ENCODE measurements at places on chromosomes 6 and 20.
A peak's percentile ranks its signal among the peaks of the same experiment; 100 is the strongest.

- DNase-seq = peak; percentile 63
These were observed 7.2 kb downstream of the HLA-G start for GRCh38 chr6:29834564-29835436.

DNA sequence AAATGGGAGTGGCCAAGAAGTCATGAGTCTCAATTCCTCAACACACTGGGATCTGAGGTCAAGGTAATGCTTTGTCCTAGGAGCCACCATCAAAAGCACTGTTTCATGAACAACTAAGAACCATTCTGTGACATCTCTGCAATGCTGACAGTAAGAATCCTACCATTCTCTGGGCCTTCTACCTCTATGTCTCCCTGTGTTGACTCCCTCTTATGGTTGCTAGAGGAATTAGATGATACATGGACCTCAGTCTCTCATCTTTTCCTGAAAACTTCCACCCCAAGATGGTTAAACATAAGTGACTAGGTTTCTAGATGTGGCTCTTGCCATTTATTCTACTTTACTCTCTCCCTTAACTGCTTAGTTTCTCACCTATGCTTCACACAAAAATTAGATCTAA lies 9.1 kb downstream of the MTRF1L start:
- no peak for DNase-seq

DNA sequence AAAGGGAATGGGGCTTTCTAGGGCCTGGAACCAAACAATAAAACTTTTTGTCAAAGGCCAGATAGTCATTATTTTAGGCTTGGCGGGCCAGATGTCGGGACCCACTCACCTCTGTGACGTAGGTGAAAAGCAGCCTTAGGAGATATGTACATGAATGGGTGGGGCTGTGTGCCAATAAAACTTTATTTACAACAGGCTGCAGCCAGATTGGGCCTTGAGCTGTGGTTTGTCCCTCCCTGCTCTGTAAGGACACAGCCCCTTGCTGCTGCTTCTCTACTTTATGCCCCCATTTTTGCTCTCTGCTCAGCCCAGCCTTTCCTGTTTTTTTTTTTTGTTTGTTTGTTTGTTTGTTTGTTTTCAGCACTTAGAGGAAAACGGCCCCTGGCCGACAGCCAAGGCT lies 32.7 kb downstream of the CDH4 start:
- no peak for DNase-seq

- DNase-seq = no peak
These were observed 40.9 kb downstream of the SLC24A3 start for GRCh38 chr20:19253316-19253715.

DNA sequence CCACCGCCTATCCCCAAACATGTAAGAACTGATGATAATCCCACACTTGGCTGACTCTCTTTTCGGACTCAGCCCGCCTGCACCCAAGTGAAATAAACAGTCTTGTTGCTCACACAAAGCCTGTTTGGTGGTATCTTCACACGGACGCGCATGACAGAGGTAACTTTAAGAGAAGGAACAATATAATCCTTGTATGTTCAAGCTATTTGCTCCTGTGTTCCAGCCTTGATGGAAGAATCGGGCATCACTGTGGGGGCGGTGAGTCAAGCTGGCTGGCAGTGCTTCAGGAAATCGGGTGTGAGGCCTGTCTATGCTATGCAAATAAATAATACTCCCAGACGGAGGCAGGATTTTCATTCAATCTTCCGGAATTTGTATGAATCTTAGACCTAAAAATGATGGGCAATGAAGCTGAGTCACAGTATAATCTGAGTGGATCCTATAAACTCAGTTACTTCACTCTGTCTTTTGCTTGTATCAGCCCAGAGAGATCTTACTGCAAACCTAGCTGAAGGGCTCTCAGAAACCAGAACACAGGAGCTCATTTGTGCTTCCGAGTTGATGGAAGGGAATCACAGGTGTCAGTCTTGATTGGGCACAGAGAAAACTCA lies 45.2 kb upstream of the NT5E start:
- no peak for DNase-seq

- DNase-seq = no peak
These were observed 1.2 kb downstream of the RNF217 start for GRCh38 chr6:124963416-124963785.

DNA sequence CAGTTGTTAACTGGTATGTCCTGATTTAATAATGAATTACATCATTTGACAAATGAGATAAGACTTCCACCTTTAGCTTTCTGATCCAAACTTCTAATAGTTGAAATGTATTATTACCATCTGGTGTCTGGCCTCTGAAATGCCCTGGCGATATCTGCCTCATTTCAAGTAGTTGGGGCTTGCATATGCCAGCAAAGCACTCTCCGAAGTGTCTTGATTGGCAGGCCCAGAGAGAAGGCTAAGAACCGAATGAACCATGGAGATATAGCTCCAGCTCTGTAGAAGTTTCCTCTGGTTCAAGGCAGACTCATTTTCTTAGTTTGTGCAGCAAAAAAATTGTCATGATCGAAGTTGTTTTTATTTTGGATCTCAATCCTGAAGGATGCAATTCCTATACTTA lies 13.4 kb upstream of the HIVEP2 start:
- no peak for DNase-seq

GRCh38 chr6:87623248-87623647 lies 33.3 kb downstream of the ORC3 start:
- no peak for DNase-seq

GRCh38 chr20:58154113-58154512 lies 74.3 kb downstream of the ANKRD60 start:
- DNase-seq = no peak

GRCh38 chr6:40550202-40551101 lies 36.7 kb downstream of the LRFN2 start:
- DNase-seq = peak; percentile 36

- DNase-seq = no peak
These were observed 42.8 kb downstream of the SH3BGRL2 start for GRCh38 chr6:79673947-79674346.

- DNase-seq = no peak
These were observed 27.4 kb downstream of the MRS2 start for GRCh38 chr6:24430086-24430485.

DNA sequence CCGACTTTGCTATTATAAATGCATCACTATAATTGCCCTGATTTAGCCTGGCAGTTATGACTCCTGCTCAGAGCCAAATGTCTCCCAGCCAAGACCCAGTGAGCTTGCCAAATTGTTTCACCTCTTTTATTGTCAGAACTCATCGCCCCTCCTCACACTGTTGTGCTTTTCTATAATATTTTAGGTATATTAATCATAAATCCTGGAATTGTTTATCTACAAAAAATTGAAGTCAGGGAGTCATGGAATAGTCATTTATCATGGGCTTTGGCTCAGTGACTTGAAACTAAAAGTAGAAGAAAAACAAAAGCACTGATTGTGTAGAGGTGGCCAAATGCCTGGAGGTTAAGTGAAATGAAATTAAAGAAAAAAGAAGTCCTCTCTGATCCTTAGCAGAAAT lies 85.6 kb downstream of the PFDN4 start:
- no peak for DNase-seq

DNA sequence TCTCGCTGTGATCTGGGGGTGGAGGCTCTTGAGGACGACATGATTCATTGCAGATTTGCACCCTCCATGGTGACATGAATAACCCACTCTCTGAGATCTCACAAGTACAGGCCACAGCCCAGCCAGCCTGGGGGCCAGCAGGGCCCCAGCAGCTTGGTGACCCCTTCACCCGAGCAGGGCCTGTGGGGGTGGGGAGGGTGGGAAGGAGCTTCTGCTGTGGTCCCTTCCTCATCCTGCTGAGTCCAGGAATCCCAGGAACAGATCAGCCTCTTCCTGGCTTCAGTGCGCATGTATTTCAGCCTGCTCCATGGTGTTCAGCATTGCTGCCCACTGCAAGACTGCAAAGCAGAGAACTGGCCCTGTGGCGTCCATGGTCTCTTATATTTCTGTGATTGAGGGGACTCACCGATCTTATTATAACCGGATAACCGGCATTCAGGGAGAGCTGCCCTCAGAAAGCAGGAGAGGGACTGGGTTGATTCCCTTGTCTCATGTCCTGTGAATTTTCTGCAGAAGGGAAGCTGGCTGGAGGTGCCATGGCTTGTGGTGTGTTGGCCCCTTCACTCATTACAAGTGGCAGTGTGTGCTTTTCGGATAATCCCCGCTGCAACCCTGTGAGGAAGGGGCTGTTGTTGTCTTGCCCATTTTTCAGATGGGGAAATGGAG lies 118.8 kb upstream of the FRMD1 start:
- no peak for DNase-seq

- no peak for DNase-seq
These were observed 729.2 kb upstream of the MARCKS start for GRCh38 chr6:113127786-113128419.

DNA sequence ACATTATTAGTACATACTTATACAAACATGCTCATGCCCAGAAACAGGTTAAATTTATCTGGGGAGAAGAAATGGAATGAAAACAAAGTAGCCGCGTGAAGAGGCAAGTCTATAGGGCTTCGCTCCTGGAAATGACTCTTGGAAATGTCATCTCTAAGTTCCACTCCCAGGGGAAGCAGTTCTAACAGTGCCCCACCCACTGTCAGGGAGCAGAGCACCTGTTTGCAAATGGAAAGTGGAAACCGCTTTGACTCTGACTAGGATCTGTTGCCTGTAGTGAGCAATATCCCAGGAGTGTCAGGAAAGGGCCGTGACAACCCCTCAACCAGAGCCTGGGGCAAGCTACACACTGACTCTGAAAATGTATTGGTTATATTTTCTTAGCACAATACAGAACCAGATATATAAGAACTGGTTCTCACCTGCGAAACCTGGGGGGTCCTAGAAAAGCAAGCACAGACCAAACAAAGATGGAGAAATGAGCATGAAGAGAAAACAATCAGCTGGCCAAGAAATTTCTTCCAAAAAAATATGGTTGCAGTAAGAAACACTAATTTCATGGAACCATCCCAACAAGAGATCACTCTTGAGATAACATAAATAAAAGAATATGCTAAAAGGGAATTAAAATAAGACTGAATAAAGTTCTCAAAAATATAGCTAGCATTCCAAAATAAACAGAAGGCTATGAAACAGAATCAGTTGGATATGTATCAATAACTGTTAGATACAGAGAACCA lies 47.5 kb upstream of the CRISP1 start:
- no peak for DNase-seq

DNA sequence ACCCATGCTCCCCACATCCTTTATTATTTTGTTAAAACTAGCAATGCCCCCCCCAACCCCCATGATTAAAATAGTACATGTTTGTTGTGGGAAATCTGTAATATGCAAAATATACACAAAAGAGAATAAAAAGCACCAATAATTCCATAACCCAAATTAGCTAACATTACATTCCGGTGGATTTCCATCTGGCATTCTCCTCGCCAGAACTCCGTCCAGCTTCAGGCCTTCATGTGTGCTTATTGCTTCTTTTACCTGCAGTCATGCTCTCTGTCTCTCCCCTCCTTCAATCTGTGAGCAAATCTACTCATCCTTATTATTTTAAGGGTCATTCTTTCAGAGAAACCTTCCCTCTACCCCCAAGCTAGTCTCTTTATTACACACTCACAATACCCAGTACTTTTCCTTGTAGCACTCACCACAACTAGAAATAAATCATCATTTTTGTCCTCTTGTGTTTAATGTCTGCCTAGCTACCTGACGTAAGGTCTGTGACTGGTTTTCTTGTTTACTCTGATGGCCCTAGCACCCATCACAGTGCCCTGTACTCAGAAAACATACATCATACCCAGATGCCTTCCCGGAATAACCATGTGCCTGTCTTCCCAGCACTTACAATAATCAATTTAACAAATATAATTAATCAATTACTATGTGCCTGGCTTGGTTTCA lies 25.6 kb upstream of the IER3 start:
- DNase-seq = no peak

DNA sequence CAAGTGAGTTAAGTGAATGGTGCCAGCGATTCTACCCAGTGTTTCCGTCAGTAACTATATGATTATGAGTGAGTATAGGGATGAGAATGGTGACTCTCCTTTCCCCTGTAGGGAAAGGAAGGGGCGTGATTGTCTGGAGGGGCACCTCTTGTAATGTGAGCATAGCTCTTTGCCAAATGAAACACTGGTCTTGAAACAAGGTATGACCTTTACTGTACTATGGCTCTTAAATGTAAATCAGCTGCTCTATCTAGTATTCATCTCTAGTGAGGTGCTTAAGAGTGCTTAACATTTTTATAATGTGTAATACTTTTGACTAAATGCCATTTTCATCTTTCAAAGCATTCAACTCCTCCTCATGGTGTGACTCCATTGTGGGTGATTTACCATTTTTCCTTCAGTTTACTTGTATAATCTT lies 11.0 kb downstream of the PANK2 start:
- no peak for DNase-seq

DNA sequence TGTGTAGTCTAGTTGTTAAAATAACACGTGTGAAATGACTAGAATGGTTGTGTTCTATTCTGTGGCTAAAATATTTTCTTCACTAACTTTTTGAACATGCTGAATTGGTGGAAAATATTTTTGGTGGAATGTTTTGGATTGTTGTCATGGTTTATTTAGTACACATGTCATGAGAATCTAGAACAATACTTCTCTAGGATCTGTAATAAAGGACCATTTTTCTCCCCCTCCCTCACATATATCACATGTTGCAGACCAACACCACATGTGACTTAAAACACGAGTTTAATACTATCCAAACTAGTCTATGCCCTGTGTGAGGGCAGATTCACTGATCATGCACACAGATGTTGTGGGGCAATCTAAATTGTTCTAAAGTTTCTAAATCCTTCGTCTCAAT lies 29.2 kb downstream of the FIG4 start:
- no peak for DNase-seq

- no peak for DNase-seq
These were observed 197.8 kb downstream of the HAO1 start for GRCh38 chr20:7742479-7742878.

GRCh38 chr6:155432293-155432692 lies 23.3 kb downstream of the NOX3 start:
- DNase-seq = no peak

GRCh38 chr6:63427951-63428350 lies 108.2 kb upstream of the LGSN start:
- DNase-seq = no peak

- DNase-seq = no peak
These were observed 85.7 kb upstream of the F13A1 start for GRCh38 chr6:6405997-6406714.

- no peak for DNase-seq
These were observed 751.6 kb downstream of the EYS start for GRCh38 chr6:64955435-64955848.

GRCh38 chr6:165571721-165572132 lies 91.3 kb downstream of the PDE10A start:
- DNase-seq = no peak

- no peak for DNase-seq
These were observed 40.3 kb downstream of the IL22RA2 start for GRCh38 chr6:137133122-137133521.

DNA sequence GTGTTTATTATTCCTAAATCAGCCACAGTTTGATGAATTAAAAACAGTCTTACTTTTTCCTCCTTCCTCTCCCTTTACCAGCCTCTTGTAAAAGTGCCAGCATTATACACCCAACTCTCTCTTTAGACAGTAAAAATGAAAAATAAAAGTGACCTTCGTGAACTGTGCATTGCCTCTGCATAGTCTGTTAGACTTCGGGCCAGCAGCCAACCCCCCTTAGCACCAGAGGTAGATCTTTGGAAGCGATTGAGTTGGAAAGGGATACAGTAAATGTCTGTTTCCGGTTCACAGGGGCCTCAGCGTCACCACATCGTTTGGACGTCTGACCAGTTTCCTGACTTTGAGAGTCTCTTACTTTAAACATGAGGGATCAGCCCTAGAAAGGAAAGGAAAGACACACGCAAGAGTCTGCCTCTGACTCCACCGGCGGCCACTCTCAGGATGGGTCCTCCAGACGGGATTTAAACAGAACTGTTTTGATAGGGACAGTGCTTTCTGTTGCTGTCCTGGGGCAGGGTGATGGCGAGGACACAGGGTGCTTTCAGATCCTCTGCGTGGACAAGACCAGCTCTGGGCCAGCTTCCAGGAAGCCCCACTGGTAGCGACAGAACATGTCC lies 206.6 kb upstream of the PREP start:
- no peak for DNase-seq

Data from activated CD8-positive, alpha-beta T cell treated with anti-CD3 and anti-CD28 coated beads for 36 hours (primary cell).